Mucosa of gallbladder (tissue), 1 donor: ENCODE measurements at places on chromosomes 3 and 15. TPM values are rescaled to one million over a fixed set of nuclear protein-coding genes. Genes with fewer than 3 reads are reported as not detected.

GRCh38 chr15:66725464-66725785 is 23.4 kb downstream of the SMAD6 start:
- no peak for DNase-seq

- DNase-seq: no peak
Measured at GRCh38 chr3:184652465-184652864, 59.4 kb downstream of the MAGEF1 start.

GRCh38 chr15:101709466-101709865 is 14.8 kb downstream of the TARS3 start:
- no peak for DNase-seq

GRCh38 chr3:120162400-120162799 is 68.2 kb upstream of the GSK3B start:
- DNase-seq: no peak

DNA sequence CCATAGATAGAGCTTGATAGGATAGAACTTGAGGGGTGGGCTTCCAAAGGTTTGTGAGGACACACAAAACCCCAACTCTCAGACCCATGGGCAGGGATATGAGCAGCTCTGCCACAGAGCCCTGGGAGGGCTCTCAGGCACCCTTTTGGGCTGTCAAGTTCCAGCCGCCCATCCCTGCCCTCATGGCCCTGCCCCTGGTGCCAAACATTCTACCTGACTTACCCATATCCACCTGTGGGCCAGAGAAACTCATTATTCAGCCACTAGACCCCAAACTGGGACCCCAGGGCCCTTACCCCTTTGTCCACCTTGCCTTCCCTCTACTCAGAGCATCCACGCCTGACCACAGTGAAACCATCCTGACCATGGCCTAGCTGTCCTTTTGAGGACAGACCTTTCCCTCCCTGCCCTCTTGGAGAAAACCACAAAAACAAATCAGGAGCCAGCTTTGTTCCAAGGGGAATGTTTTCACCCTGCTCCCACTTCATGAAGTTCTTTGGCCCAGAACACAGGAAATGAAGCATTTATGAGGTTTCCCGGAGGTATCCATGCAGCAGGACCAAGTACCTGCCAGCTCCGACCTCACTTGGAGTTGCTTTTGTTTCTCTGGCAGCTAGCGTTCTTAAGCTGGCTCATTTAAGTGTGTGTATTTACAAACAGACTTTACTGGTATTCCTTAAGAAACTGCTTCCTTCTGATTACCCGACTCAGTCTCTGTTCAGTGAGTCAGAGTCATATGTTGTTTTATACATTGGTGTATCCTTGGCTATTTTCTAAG is 34.2 kb upstream of the GALNT15 start:
- DNase-seq: no peak

DNA sequence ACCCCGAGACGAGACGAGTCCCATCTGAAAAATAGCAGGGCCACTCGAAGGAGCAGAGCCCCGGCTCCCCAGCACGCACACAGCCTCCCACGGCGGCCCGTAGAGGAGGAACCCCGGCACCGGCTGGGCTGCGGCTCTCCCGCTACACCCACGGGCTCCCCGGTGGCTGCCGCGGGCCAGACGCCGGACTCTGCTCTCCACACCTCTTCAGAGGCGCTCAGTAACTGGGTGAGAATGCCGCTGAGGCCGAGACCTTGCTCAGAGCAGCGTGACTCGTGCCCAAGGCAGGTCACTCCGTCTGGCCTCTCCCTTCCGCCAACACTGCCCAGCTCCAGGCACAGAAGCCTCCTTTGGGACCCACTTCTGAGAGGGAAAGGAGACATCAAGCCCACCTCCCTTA is 34.4 kb downstream of the TNK2 start:
- DNase-seq: no peak

DNA sequence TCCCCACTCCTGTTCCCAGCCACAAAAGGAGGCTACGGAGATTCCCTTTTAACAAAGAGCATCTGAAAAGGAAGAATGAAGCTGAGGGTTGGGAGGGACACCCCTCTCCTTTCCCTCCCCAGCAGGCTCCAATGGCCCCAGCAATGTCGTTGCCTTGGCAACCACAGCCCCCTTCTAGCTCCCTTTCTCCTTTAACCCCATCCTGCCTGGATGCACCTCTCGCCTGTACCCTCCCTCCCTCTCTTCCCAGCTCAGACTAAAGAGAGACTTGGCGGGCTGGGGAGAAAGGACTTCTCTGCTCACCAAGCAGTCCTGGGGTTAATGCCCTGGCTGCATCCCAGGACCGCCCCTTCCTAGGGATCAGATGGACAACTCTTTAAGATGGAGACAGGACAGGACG is 7.1 kb upstream of the RPL29 start:
- no peak for DNase-seq

DNA sequence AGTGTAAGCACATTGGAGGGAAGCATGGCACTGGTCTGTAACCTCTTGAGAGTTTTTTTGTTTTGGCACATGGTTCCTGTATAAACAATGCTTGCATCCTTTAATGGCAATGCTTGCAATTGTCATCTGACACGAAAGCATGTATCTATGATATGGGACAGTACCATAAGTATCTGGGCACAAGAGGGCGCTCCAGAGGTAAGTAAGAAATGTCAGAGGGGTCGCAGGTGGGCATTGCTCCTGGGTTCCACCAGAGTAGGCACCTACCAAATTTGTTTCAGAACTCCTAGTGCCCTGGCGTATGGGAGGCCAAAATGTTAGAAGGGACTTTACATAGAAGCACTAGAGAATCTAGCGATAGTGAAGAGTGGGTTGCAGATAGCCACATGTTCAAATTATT is 58.7 kb upstream of the BCHE start:
- DNase-seq: no peak

GRCh38 chr3:805326-805725 is 287.5 kb upstream of the CNTN6 start:
- DNase-seq: no peak

DNA sequence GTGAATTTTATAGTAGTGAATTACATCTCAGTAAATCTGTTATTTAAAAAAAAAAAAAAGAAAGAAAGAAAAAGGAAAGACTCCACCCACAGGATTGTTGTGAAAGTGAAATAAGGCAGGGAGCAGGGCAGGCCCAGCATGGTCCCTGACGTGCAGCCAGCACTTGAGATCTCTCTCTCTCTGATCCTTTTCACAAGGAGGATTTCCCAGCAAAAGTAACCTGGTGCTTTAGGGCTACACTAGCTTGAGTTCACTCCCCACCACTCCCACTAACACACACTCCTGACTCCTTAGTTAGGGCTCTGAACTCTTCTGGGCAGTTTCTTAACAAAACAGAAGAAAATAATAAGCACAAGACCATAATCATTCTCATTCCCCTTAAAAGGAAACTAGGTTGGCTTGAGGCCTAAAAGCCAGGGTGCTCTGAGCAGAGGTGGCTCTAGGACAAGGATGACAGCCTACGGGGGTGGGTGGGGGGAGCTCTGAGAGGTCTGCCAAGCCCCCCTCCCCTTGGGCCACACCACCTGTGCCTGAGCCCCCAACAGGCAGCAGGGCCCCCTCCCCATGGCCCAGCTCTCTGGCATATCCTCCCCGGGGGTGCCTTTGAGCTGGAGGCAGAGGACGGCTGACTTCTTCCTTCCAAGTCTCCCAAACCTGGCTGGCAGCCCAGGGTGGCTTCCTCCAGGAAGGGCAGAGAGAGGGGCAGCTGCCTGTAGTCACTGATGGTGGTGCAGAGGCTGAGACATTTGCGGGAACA is 856 bp downstream of the TMEM40 start:
- no peak for DNase-seq

GRCh38 chr3:25493786-25494185 is 65.7 kb downstream of the RARB start:
- no peak for DNase-seq

DNA sequence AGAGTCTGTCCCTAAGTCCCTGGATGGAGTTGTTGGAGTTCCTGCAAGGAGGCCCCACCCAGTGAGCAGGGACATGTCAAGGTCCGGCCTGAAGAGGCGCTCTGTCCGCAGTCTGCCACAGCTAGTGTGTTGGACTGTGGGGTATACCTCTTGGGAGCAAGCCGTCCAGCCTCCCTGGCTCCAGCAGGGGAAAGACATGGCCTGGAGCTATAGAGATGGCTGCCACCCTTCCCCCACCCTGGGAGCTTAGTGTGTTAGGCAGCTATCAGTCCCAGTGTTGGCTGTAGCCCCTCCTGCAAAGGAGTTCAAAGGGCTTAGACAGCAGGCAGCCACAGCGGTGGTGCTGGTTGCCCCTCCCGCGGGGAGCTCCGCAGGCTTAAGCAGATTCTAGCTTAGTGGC is 20.3 kb downstream of the IMPG2 start:
- no peak for DNase-seq

The GABRB3 gene
- 91.6 TPM for total RNA-seq

The LMAN1L gene
- total RNA-seq: not detected

The CADM2 gene
- total RNA-seq: 7.9 TPM

The CHRNA7 gene
- 4.2 TPM for total RNA-seq

The KNL1 gene
- total RNA-seq: 2.3 TPM

The SKOR1 gene
- total RNA-seq: 0.43 TPM

The ACP3 gene
- 2.1 TPM for total RNA-seq

The FMN1 gene
- total RNA-seq: 18.2 TPM
